Glomerular endothelial cell (primary cell): ENCODE measurements at places on chromosomes 4 and X.

DNA sequence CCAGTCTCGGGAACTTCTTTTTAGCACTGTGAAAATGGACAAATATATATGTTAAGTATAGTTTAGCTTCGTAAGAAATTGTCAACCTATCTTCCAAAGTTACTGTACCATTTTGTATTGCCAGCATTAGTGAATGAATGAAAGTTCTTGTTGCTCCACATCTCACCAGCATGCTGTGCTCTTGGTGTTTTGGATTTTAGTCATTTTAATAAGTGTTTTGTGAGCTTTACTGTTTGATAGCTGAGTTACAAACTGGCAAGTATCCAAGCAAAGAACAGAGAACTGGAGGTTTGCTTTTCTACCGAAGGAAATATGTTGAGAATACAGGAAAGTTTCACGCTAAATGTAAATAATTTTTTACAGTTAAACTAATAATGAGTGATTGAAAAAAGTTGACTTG is 33.0 kb downstream of the SNCA start:
- no peak for DNase-seq

GRCh38 chrX:53268173-53268572 is 13.2 kb downstream of the IQSEC2 start:
- no peak for DNase-seq

DNA sequence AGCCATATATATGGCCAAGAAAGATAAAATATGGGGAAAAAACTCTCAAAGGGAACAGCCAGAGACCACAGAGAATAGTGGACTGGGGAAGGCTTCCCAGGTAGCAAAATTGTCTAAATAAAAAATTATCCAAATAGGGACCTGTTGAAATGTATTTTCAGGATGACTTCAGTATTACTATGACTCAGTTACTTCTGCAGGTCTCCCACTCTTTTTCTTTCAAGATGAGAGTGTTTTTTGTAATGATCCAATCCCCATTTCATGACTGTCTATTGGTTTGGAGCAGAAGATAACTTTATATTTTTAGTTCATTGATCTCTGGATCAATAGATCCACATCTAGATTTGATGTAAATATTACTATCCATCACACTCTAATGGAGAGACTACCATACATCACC is 372.1 kb upstream of the EMCN start:
- no peak for DNase-seq

GRCh38 chrX:101415180-101416145 is 7.4 kb downstream of the HNRNPH2 start:
- peak; percentile 68 for DNase-seq
